ENCODE measurements at places on chromosomes 2 and 18. TPM values are rescaled to one million over a fixed set of nuclear protein-coding genes. Genes with fewer than 3 reads are reported as not detected.

- H3K4me1 ChIP-seq: no peaks in the 10 kb centered on the region
- H3K27ac ChIP-seq: no peak overlapping the region
- H3K36me3 ChIP-seq: no peaks in the 10 kb centered on the region
- no peak for DNase-seq
Measured at GRCh38 chr2:3639015-3639630, 18.9 kb upstream of the ALLC start.

GRCh38 chr2:198390670-198391069, 586.3 kb downstream of the PLCL1 start:
- no peaks in the 10 kb centered on the region for H3K4me1 ChIP-seq
- no peaks in the 10 kb centered on the region for H3K27me3 ChIP-seq
- H3K36me3 ChIP-seq: no peaks in the 10 kb centered on the region
- no peak overlapping the region for H3K4me3 ChIP-seq
- no peak for DNase-seq

GRCh38 chr2:69375494-69376353, 11.3 kb downstream of the GFPT1 start:
- H3K27ac ChIP-seq: no peak overlapping the region
- H3K4me3 ChIP-seq: no peak overlapping the region
- H3K27me3 ChIP-seq: no peaks in the 10 kb centered on the region
- DNase-seq: peak; percentile 27
- H3K36me3 ChIP-seq: peaks cover 2% of the 10 kb centered on the region
- no peaks in the 10 kb centered on the region for H3K4me1 ChIP-seq

DNA sequence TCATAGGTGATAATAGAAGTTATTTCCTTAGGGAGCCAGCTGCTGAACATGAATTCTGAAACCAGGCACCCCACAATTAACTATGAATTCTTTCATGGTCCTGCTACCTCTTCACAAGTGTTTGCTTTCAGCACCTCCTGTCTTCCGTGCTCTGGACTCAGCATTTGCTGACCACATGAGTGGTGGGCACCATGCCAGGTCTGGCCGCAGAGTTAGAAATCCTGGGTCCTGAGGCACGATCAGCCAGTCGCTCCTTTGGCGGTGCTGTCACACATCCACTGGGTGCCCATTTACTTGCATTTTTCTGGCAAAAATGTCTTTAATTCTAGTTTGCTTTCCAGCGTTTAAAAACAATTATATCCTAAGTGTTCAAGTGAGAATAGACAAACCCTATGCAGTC, 196.4 kb upstream of the PXDN start:
- no peak overlapping the region for H3K4me3 ChIP-seq
- DNase-seq: peak; percentile 56
- H3K27me3 ChIP-seq: no peaks in the 10 kb centered on the region
- H3K36me3 ChIP-seq: no peaks in the 10 kb centered on the region
- H3K4me1 ChIP-seq: no peaks in the 10 kb centered on the region
- no peak overlapping the region for H3K27ac ChIP-seq

DNA sequence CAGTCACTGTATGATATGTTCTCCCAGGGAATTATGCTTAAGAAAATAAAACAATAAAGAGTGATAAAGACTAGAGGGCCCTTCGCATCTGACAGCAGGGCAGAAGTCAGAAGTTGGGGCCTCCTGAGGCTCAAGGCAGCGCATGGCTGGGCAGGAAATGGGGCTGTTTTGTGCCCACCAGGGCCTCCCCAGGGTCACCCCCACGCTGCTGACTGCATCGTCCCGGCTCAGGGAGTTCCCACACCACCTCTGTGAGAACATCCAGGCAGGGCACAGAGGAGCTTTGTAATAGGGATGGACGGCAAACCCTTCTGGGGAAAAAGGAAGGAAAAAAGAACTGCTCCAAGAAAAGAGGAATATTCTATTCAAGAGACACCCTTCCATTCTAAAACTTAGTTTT, 41.2 kb downstream of the PAX3 start:
- H3K27me3 ChIP-seq: no peaks in the 10 kb centered on the region
- H3K4me1 ChIP-seq: no peaks in the 10 kb centered on the region
- no peak for DNase-seq
- H3K36me3 ChIP-seq: no peaks in the 10 kb centered on the region
- H3K4me3 ChIP-seq: no peak overlapping the region

GRCh38 chr18:77101410-77102258, 30.9 kb downstream of the MBP start:
- peaks cover 39% of the 10 kb centered on the region for H3K4me1 ChIP-seq
- H3K36me3 ChIP-seq: no peaks in the 10 kb centered on the region
- peak; percentile 98 for DNase-seq

- DNase-seq: no peak
- H3K4me1 ChIP-seq: no peaks in the 10 kb centered on the region
- no peak overlapping the region for H3K4me3 ChIP-seq
- no peaks in the 10 kb centered on the region for H3K36me3 ChIP-seq
- no peaks in the 10 kb centered on the region for H3K27me3 ChIP-seq
Measured at GRCh38 chr2:134575888-134576287, 142.9 kb downstream of the TMEM163 start.

DNA sequence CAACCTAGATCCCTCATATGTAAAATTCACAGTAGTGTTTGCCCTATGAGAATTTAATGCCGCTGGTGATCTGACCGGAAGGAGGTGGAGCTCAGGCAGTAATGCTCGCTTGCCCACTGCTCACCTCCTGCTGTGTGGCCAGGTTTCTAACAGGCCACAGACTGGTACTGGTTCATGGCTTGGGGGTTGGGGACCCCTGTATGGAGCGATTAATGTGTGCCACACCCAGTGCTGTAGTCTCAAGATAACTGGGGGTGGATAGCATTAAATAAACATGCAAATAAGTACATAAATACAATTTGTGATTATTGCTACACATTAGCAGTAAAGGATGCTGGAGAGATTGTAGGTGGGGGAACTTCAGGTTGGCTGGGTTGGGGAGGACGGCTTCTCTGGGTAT, 3.2 kb downstream of the GALNT1 start:
- H3K27ac ChIP-seq: no peak overlapping the region
- no peaks in the 10 kb centered on the region for H3K27me3 ChIP-seq
- H3K36me3 ChIP-seq: no peaks in the 10 kb centered on the region
- DNase-seq: no peak
- H3K4me3 ChIP-seq: no peak overlapping the region
- no peaks in the 10 kb centered on the region for H3K4me1 ChIP-seq

DNA sequence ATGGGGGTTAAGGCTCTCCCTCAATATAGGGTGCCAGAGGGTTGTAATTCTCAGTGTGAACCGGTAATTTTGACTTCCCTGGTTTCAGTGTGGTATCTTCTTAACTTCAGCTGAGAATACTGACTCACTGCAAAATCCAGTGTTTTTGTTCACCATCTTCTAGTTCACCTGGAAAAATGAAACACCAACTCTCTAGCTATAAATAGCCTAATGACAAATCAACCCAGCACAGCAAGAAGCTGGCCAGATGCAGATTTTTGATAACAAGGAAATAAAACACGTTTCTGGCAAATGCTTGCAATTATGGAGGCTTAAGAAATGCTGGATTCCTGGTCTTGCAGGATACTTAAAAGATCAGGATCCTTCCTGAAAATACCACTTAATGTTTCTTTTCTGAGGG, 192.3 kb downstream of the CLIP4 start:
- no peaks in the 10 kb centered on the region for H3K27me3 ChIP-seq
- no peak overlapping the region for H3K27ac ChIP-seq
- H3K36me3 ChIP-seq: no peaks in the 10 kb centered on the region
- H3K4me1 ChIP-seq: no peaks in the 10 kb centered on the region

DNA sequence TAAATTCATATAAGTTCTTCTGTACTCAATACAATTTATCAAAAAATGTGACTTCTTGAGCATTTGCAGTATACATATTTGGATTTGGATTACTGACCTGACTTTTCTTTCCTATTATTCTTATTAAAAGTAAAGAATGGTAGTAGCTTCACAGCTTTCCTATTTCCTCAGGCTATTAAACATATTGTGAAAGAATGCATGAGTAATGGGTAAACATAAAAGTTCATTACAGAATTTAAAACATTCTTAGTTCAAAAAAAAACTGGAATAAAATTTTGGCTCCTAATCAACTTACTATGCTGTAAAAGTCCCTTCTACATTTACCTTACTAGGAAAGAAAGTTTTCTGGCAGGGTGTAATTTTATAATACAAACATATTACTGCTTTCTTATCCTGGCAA, 27.3 kb upstream of the C2orf66 start:
- no peaks in the 10 kb centered on the region for H3K4me1 ChIP-seq
- H3K36me3 ChIP-seq: no peaks in the 10 kb centered on the region
- H3K4me3 ChIP-seq: no peak overlapping the region
- no peaks in the 10 kb centered on the region for H3K27me3 ChIP-seq
- peak; percentile 8 for DNase-seq
- H3K27ac ChIP-seq: no peak overlapping the region

DNA sequence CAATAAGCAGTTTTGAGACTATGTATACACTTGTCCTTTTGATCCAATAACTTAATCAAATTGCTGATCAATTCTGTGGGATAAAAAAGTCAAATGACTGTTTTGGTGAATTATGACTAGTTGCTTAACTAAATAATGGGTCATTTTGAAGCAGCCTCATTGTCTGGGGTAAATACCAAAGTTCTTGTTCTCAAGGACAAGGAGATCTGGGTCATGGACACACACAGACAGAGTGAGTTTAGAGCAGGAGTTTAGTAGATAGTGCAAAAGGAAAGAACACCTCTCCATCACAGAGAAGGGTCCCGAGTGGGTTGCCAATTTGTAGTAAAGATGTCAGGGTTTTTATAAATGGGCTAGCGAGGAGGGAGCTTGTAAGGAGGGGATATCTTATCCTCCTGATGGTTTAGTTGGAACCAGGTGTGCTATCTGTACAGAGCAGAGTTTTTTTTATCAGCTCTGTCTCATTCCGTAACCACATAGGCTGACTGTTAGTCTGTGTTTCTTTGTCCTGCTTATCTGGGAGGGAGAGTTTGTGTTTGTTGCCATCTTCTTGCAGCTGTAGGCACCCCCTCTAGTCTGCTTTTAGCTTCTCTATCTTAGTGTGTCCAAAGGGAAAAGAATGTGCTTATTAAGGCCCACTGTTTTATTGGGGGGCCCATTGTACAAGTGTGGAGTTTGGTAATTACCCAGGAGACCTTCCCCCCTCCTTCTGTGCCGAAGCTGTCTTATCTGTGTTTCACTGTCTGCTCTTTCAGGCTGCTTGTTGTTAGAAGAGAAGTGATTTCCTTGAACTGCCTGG, 48.7 kb upstream of the C1GALT1C1L start:
- H3K27ac ChIP-seq: no peak overlapping the region
- no peaks in the 10 kb centered on the region for H3K36me3 ChIP-seq
- H3K4me3 ChIP-seq: no peak overlapping the region

- H3K27ac ChIP-seq: no peak overlapping the region
- H3K4me1 ChIP-seq: no peaks in the 10 kb centered on the region
- H3K4me3 ChIP-seq: no peak overlapping the region
- no peak for DNase-seq
- H3K27me3 ChIP-seq: peaks cover 4% of the 10 kb centered on the region
Measured at GRCh38 chr2:240107477-240107796, 28.7 kb downstream of the COPS9 start.

DNA sequence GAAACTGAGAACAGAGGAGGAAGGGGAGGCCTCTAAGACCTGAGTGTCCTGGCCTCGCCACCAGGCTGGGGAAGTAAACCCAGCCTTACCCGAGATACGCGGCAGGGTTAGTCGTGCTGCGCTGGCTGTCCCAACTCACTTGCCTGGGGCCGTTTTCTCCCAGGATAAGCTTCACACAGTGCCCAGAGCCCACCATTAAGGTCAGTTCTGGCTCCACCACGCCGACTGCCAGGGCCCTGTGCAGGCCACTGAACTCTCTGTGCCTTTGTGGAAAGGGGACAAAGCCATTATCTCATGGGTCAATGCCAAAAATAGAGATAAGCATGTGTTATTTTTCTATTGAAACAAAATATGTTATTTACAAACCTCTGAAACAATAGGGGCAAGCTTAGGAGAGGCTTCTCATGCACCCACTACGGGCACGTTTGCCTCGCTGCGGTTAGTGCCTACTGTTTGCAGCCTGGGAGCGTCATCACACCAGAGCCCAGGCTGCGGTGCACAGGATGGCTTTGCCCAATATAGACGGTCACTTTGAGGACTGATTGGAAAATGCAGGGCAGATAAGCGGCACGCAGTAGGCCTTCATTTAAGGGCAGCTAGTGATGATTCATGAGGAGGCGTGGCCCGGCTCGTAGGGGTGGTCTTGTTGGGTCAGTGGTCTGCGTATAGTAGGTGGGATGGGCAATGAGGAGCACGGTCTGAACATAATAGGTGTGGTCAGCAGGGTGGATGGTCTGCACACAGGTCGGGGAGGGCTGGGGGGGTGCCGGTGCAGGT, 242.1 kb downstream of the GLI2 start:
- no peaks in the 10 kb centered on the region for H3K27me3 ChIP-seq
- no peak overlapping the region for H3K27ac ChIP-seq
- H3K4me1 ChIP-seq: no peaks in the 10 kb centered on the region
- DNase-seq: no peak

- H3K36me3 ChIP-seq: no peaks in the 10 kb centered on the region
- H3K27ac ChIP-seq: no peak overlapping the region
- H3K4me3 ChIP-seq: no peak overlapping the region
Measured at GRCh38 chr2:180872255-180872654, 108.2 kb upstream of the UBE2E3 start.

GRCh38 chr2:58051445-58051844, 4.8 kb downstream of the VRK2 start:
- H3K4me1 ChIP-seq: no peaks in the 10 kb centered on the region
- no peak overlapping the region for H3K4me3 ChIP-seq
- DNase-seq: no peak
- H3K27me3 ChIP-seq: no peaks in the 10 kb centered on the region
- H3K27ac ChIP-seq: no peak overlapping the region
- peaks cover 1% of the 10 kb centered on the region for H3K36me3 ChIP-seq

GRCh38 chr2:31205186-31205585, 12.1 kb downstream of the CAPN14 start:
- H3K4me3 ChIP-seq: no peak overlapping the region
- no peaks in the 10 kb centered on the region for H3K36me3 ChIP-seq
- H3K4me1 ChIP-seq: no peaks in the 10 kb centered on the region
- no peak for DNase-seq

GRCh38 chr2:114699423-114699944, 257.0 kb downstream of the DPP10 start:
- H3K36me3 ChIP-seq: no peaks in the 10 kb centered on the region
- no peak for DNase-seq
- H3K27ac ChIP-seq: no peak overlapping the region
- H3K27me3 ChIP-seq: no peaks in the 10 kb centered on the region

- H3K27ac ChIP-seq: no peak overlapping the region
- H3K4me1 ChIP-seq: no peaks in the 10 kb centered on the region
- DNase-seq: no peak
- H3K4me3 ChIP-seq: no peak overlapping the region
- no peaks in the 10 kb centered on the region for H3K36me3 ChIP-seq
Measured at GRCh38 chr2:169472249-169472648, 7.0 kb upstream of the BBS5 start.

The VAPA gene
- total RNA-seq: 235 TPM

The VIL1 gene
- total RNA-seq: not detected

The ST8SIA5 gene
- under 0.01 TPM for total RNA-seq

The KCNJ13 gene
- not detected for total RNA-seq

The POMC gene
- total RNA-seq: 0.66 TPM

The GPAT2 gene
- total RNA-seq: 3.9 TPM

All from fibroblast of lung (primary cell).